Hematopoietic multipotent progenitor cell treated with erythropoietin and hydrocortisone succinate and interleukin-3 and kit ligand, for 4 days (in vitro differentiated cells): ENCODE measurements at places on chromosomes 2 and 18.

- no peak for DNase-seq
Observed at GRCh38 chr18:79553154-79553553, 126.4 kb upstream of the CTDP1 start.

DNA sequence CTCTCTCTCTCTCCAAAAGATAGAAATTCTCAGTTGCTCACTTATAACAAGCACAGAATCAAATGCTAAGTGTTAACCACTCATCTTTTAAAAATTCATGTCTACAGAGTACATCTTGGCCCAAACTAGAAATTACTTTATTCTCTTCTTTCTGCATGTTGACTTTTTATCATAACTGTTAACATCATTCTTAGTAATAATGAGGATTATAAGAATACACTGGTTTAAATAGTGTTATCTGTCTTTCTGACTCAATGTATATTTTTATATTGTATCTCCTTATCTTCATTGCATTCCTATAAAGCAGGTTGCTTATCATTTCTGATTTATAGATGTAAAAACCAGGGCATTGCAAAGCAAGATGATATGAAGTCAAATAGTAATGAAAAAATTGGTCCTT lies 17.8 kb upstream of the KLF7 start:
- DNase-seq, result no peak

DNA sequence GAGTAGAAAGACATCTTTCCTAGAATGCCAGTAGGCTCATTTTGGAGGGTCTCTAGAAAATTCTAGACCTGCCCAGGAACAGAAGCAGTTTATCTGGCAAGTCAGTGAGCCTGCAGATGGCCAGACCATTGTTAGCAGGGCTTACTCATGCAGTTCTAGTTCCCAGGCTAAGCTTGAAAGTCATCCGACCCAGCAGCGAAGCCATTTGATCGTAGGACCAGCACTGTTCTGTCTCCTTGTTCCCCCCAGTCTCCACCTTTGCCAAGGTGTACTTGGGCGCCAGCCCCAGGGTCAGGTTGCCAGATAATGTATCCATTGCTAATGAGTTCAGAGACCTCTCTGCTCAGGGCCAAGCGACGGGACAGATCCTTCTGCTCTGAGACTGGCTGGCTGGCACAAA lies 70.1 kb downstream of the EPAS1 start:
- no peak for DNase-seq

DNA sequence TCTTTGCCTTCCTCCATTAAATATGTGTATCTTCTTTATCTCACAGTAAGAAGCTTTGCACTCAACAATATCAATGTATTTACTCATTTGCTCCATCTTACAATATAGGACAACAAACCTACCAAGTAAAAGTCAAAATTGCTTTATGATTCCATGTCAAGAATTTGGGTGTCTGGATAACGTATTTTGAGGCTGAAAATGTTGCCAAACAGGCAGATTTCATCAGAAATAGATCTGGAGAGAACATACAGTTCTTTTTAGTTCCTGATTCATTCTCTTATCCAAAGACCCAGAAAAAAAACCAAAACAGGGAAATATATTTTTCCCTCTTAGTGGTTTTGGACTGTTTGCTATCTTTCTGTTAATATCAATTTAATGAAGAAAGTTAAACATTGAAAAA lies 621.1 kb downstream of the STK39 start:
- DNase-seq, result peak; percentile 4

- no peak for DNase-seq
Observed at GRCh38 chr2:222563936-222564335, 92.0 kb downstream of the FARSB start.

- no peak for DNase-seq
Observed at GRCh38 chr2:7661502-7661901, 744.3 kb downstream of the RNF144A start.

DNA sequence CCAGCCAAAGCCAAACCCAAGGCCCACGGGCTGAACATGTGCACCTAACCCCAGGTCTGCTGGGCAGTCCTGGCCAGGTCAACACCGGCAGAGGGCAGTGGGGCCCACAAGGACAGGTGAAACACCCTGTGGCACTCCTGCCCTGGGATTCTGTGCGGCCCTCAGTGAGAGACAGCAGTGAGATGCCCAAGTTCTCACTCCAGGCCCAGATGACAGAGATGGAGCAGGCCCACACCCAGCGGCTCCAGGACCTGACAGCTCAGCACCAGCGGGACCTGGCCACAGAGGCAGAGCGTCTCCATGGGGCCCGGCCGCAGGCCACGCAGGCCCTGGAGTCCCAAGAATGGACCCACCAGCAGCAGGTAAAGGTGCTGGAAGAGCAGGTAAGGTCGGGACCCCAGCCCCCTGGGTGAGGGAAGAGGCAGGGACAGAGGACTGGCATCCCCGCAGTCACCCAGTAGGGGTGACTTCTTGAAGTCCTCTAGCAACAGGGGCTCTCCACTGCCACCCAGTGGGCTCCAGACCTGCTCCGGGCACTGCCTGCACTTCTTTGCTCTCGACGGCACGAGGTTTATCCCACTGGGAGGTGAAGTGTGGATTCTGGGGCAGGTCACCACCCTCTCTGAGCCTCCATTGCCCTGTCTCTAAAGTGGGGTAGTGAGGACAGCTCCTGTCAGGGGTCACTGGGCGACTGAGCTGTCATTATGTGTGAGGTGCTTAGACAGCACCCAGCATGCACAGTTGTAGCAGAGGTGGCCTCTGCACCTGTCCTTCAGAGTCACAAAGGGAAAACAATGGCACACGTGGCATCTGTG lies 8.8 kb upstream of the SNED1 start:
- DNase-seq, result peak; percentile 19

- no peak for DNase-seq
Observed at GRCh38 chr2:10340593-10340975, 37.9 kb downstream of the HPCAL1 start.

DNA sequence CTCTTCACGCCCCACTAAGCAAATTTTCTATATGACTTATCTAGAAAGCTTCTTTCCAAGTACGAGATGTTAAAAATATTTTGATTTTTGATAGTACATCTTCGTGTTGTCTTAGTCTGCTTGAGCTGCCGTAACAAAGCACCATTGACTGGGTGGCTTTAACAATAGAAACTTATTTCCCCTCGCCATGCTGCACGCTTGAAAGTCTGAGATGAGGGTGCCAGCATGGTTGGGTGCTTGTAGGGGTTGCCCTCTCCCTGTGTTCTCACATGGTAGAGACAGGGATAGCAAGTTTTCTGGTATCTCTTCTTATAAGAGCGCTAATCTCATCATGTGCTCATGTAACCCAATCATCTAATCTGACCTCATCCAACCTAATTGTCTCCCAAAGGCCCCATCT lies 106.2 kb downstream of the TANC1 start:
- no peak for DNase-seq

GRCh38 chr2:204024503-204024902 lies 87.9 kb downstream of the ICOS start:
- peak; percentile 70 for DNase-seq

DNA sequence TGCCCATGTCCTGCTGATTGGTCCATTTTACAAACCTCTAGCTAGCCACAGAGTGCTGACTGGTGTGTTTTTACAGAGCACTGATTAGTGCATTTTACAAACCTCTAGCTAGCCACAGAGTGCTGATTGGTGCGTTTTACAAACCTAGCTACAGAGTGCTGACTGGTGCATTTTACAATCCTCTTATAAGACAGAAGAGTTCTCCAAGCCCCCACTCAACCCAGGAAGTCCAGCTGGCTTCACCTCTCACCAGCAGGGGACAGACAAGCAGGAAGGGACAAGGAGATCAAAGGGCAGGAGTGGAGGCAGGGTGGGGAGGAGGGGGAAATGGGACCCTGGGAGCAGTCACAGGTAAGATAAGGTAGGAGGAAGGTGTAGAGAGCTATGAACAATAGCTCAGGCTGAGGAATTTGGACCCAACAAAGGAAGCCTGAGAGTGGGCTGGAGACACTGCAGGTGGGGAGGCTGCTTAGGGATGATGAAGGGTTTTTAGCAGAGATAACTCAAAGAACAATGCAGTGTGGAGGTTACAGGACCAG lies 37.1 kb downstream of the SH2D6 start:
- no peak for DNase-seq

- no peak for DNase-seq
Observed at GRCh38 chr2:171791361-171791760, 102.7 kb downstream of the SLC25A12 start.

- DNase-seq, result no peak
Observed at GRCh38 chr2:201644001-201644400, 698 bp upstream of the TMEM237 start.

DNA sequence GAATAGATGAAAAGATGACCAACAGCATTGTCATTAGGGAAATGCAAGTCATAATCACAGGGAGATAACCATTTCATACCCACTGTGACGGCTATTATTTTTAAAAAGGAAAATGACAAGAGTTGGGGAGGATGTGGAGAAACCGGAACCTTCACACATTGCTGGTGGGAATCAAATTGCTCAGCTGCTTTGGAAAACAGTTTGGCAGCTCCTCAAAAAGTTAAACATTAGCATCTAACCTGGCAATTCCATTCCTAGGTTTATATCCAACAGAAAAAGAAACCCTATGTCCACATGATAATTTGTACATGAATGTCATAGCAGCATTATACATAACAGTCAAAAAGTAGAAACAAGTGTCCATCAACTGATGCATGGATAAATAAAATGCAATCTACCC lies 58.2 kb downstream of the KCNG3 start:
- no peak for DNase-seq

GRCh38 chr2:142965443-142965842 lies 88.0 kb downstream of the KYNU start:
- no peak for DNase-seq

DNA sequence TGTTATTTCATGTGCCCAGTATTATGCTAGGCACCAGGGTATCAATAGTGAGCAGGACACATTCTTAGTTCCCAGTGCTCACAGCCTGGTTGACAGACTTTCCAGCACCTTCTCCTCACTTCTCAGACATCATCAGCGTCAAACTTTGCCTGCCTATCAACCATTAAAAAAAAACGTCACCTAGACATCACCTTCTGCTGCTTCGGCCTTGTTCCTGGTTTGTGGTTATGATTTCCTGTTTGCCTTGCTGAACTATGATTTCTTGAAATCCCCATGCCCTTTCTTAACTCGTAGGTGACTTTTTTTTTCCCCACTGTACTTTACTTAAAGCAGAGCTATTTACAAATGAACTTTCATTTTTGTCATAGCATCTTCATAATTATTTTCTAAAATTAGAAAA lies 60.4 kb upstream of the NABP1 start:
- peak; percentile 51 for DNase-seq

GRCh38 chr18:10475654-10476291 lies 21.3 kb downstream of the APCDD1 start:
- no peak for DNase-seq

DNA sequence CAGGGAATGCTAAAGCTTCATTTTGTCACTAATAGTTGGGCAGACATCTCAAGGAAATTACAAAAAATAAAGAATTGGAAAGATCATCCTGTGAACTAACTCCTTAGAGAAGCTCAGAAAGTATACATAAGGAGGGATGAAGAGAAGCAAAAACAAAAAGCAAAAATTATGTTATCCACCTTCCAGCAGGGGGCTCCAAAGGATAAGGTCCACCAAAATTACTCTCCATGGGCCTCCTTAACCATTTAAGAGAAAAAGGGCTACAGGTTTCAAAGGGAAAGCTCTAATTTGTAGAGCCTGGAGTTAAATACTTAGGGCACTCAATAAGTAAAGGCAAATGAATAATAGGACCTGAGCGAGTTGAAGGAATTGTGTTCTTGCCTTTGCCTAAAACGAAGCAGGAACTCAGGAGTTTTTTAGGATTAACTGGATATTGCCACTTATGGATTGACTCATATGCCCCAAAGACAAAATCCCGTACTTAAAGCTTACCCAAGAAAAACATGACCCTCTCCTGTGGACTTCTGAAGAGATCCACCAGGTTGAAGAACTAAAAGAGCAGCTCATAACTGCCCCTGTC lies 1167.9 kb downstream of the DSC3 start:
- DNase-seq, result peak; percentile 67

DNA sequence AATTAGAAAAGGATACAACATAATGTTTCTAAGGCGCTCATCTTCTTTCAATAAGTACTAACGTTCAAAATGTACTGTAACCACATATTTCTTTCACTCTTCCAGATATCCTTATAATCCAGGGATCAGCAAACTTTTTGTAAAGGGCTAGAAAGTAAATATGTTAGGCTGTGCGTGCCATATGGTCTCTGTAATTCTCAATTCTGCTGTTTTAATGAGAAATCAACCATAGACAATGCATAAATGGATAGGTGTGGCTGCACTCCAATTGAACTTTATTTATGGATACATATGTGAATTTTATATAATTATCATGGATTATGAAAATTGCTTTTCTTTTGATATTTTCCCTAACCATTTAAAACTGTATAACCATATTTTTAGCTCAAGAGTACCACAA lies 459.4 kb downstream of the EPHA4 start:
- DNase-seq, result no peak

DNA sequence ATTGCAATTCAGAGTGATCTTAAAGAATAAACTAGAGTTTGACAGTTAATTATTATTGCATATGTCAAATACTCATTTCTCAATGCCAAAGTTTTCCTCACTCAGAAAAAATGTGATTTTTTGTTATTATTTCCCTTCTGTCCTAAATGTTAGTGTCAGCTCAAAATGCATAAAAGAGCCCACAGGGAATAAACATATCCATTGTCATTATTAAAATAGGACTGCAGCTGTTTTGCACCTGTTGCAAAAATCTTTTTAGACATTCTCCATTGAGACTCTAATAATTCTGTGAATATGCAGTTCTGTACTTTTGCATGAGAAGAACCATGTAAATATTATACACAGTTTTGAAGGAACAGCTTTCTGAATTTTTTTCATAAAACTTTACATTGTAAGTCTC lies 540.0 kb upstream of the SLC39A10 start:
- no peak for DNase-seq

GRCh38 chr2:120244656-120245519 lies 7.8 kb upstream of the RALB start:
- no peak for DNase-seq

- peak; percentile 48 for DNase-seq
Observed at GRCh38 chr2:55581435-55581834, 36.0 kb downstream of the PPP4R3B start.

- peak; percentile 81 for DNase-seq
Observed at GRCh38 chr2:230666885-230667712, 45.5 kb upstream of the CAB39 start.
